Tibial nerve (tissue), 4 donors: ENCODE measurements at places on chromosomes 12 and 14. TPM values are rescaled to one million over a fixed set of nuclear protein-coding genes. Genes with fewer than 3 reads are reported as not detected.

The CYP27B1 gene
- total RNA-seq = not detected

- H3K27ac ChIP-seq = no peak overlapping the region
- DNase-seq = no peak
- H3K27me3 ChIP-seq = no peaks in the 10 kb centered on the region
- peaks cover 93% of the 10 kb centered on the region for H3K36me3 ChIP-seq
Measured at GRCh38 chr14:73264080-73264884, 27.0 kb downstream of the PAPLN start.

The KCNJ8 gene
- 7.4 TPM for total RNA-seq

DNA sequence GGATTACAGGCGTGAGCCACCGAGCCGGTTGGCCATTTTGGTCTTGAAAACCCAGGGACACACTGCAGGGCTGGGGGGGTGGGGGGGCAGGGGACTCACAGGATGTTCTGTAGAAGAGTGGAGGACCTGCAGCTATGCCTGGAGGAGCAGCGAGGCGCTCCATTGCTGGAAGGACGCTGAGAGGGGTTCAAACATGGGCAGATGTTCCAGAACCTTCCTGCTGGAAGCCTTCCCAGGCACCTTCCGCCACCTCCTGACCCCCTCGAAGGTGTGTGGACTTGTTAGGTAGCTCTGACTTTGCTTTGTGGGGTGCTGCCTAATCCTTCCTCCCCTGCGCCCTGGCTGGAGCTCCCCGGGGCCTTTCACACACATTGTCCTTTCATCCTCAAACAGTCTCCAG is 19.6 kb upstream of the PPP1R13B start:
- no peaks in the 10 kb centered on the region for H3K36me3 ChIP-seq
- H3K4me3 ChIP-seq = no peak overlapping the region
- no peaks in the 10 kb centered on the region for H3K27me3 ChIP-seq

- DNase-seq = no peak
- H3K4me3 ChIP-seq = no peak overlapping the region
- H3K27ac ChIP-seq = no peak overlapping the region
- H3K4me1 ChIP-seq = peaks cover 18% of the 10 kb centered on the region
Measured at GRCh38 chr12:101859664-101860607, 17.4 kb upstream of the DRAM1 start.

GRCh38 chr12:34340534-34341361 is 318.5 kb downstream of the ALG10 start:
- H3K27ac ChIP-seq = no peak overlapping the region
- no peaks in the 10 kb centered on the region for H3K27me3 ChIP-seq
- DNase-seq = no peak
- no peaks in the 10 kb centered on the region for H3K4me1 ChIP-seq

GRCh38 chr12:77594366-77594765 is 236.3 kb upstream of the NAV3 start:
- no peak overlapping the region for H3K4me3 ChIP-seq
- no peaks in the 10 kb centered on the region for H3K27me3 ChIP-seq
- H3K27ac ChIP-seq = no peak overlapping the region
- H3K4me1 ChIP-seq = no peaks in the 10 kb centered on the region
